ENCODE measurements at places on chromosomes 3 and 15. TPM values are rescaled to one million over a fixed set of nuclear protein-coding genes. Genes with fewer than 3 reads are reported as not detected.
A peak's percentile ranks its signal among the peaks of the same experiment; 100 is the strongest.

NR1I2 gene
- 2.8 TPM for polyA plus RNA-seq

SLC2A2 gene
- polyA plus RNA-seq: 40.8 TPM

GOLGA6A gene
- not detected for polyA plus RNA-seq

FEZF2 gene
- polyA plus RNA-seq: not detected

- peak; percentile 63 for DNase-seq
Observed at GRCh38 chr3:57068437-57069089, 8.1 kb downstream of the SPATA12 start.

GRCh38 chr3:161069511-161070251 lies 35.5 kb downstream of the B3GALNT1 start:
- DNase-seq: no peak

- no peak for DNase-seq
Observed at GRCh38 chr15:69282104-69282743, 16.5 kb upstream of the PAQR5 start.

DNA sequence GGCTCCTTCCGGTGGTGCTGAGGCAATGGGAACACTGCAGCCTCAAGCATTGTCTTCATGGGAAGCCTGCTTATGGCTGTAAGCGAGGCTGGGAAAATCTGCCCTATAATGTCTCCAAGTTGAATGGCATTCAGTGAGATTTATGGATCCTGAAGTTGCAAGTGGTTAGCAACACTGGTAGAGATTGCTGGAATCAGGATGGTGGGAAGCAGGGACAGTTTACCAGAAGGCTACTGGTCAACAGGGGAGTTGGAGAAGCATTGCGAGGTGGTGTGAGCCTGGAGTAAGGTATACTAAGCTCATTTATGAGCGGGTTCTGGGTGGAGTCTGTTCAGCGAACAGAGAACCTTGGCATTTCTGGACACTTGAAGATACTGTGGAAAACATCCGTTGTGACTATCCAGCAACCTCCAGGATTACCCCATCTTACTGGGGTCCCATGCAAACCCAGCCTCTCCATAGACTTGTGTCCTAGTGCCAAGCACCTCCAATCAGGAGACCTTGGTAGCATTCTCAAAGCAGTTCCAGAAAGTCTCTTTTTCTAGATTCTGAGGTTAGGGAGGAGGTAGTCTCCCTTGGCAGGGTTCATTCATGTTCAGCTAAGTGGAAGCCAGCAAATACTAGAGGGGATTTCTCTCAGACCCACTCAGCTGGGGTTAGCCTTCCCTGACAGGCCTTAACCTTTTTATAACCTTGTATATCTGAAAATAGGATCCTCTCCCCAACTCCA lies 7.3 kb downstream of the RPSA start:
- no peak for DNase-seq

- no peak for DNase-seq
Observed at GRCh38 chr3:39295184-39295775, 15.4 kb upstream of the CX3CR1 start.

DNA sequence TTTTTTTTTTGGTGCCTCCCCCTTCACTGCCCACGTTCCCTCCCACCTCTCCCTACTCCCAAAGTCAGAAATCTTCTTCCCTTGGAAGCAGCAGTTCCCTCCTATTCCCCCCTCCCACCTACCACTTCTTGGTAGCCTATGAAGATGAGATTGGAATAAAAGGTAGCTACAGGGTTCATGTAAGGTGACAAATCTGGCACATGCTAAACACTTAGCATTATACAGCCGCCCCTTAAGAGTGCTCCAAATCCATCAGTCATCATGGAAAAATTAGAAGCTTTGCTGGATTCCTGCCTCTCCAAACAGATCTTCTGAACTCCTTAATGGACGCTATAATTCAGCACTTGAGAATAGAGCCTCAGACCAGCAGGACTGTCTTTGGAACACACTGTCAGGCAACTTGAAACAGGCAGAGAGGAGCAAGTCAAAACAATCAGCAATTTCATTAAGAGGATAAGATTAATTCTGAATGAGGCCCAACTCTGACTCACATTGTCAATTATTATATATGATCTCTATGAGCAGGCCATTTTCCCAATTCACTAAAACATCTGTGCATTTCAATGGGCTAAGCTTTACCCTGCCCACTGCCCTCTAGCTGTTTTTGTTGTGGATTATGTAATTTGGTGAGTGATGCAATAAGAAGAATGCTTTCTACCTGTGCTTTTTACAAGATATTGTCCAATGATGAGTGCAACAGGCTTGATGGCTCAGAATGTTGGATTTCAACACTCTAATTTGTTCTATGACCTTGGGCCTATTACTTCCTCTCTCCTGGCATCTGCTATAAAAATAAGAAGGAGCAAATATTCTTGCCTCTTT lies 34.6 kb upstream of the SPRED1 start:
- no peak for DNase-seq

All from hepatocyte (in vitro differentiated cells).